ENCODE measurements at places on chromosomes 3 and 15.

- no peak for DNase-seq
These were observed 35.0 kb downstream of the LPP start for GRCh38 chr3:188188911-188189310.

GRCh38 chr3:49803465-49804140 is 542 bp downstream of the INKA1 start:
- no peak for DNase-seq

DNA sequence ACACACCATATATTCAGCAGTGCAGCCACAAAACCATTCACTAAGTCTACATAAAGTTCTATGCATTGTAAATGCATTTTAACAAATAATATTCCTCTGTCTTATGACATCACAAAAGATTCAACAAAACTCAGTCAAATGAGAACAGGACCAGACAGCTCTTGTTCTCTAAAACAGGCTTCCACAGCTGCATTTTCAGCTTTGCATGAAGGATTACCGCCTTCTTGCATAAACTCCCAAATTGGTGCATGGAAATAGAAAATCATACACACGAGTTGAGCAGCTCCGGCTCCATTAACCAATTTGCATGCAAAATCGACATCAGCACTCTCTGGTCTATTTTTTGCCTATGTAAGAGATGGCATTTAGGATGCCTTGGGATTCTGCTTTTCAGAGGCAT is 66.4 kb downstream of the RFTN1 start:
- DNase-seq = no peak

DNA sequence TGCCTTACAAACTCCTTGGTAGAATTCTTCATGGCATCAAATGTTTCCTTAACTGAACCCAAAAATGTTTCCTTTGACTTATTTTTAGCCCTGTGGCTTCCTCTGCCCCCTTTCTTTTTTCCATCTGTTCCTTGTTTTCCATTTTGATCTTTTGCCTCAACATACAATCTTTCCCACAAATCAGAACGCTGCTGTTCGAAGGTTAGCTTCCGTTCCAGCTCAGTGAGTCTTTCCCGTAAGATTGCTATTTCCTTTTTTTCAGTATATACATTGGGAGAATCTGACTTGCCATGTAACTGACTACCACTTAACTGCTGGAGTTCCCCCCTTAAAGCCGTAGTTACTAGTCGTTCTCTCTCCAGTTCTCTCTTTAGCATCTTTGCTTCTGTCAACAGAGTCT is 41.2 kb downstream of the PIGB start:
- no peak for DNase-seq

GRCh38 chr15:65981837-65982626 is 112.7 kb downstream of the RAB11A start:
- DNase-seq = peak; percentile 46

DNA sequence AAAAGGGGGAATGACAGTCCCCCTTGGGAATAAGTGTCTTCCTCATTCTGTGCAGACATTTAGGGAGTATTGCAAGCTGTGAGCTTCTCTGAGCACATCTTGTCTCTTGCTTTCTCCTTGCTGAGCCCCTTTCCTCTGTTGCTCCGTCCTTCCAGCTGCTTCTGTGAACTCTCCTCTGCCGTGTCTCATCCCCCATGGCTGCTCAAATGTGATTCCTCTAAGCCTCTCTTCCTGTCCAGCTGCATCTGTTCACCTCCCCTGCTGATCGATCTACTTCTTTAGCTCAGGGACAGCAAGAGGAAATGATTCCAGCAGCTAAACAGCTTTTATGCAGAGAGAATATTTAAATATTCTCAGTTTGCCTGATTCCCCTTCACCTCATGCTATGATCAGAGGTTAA is 328.0 kb upstream of the DNAJC19 start:
- no peak for DNase-seq

DNA sequence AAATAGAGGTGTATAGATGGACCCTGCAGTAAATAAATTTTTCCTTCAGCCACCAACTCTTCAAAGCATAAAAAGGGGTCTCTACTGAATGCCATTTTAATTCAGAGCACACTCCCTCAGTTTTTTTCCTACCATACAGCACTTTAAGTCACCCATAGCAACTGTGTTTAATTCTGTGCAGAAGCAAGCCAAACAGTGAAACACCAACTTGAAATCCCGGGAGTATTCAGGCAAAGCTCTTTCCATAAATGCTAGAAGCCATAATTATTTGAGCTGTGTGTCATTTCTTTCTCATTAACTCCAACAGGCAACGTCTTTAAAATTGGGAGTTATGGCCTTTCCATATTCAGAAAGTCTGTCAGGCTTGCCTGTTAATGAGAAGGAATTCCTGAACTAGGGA is 562.1 kb downstream of the GRM7 start:
- DNase-seq = no peak

DNA sequence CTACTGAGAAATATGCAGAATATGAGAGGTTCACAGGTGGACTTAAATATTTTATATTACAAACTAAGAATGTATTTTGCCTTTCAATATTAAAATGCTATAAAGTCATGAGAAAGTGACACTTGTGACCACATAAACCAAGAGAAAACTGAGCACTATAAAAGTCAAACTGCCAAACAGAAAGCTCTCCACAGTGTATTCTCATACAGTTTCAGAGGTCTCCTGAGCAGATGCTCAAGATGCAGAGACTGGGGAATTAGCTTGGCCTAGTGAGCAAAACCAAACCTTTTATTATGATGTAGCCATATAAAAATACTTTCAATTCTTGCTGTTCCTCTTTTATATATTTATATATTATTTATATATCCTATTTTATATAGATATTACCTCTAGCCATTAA is 227.8 kb downstream of the TBC1D5 start:
- DNase-seq = no peak

GRCh38 chr3:30286007-30286669 is 320.3 kb upstream of the TGFBR2 start:
- DNase-seq = no peak

- DNase-seq = peak; percentile 24
These were observed 15.6 kb downstream of the SMAD3 start for GRCh38 chr15:67080900-67081431.

- DNase-seq = no peak
These were observed 315.0 kb upstream of the NR2E3 start for GRCh38 chr15:71495398-71495780.

DNA sequence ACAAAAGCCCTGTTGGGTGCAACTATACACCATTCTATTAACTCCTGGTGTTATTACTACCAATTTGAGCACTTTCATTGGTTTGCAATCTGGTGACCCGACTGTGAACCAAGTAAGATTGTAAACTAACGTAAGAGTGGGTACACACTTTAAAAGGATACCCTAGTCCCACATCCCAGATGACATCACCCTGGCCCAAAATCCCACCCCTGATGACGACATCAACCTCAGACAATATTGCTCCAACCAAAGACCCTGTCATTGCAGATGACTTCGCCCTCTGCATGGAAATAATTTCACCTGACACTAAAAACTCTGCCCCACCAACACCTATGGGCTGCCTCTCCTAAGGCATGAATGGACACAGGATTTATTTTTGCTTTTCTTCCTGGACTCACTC is 25.6 kb upstream of the MKRN3 start:
- no peak for DNase-seq

DNA sequence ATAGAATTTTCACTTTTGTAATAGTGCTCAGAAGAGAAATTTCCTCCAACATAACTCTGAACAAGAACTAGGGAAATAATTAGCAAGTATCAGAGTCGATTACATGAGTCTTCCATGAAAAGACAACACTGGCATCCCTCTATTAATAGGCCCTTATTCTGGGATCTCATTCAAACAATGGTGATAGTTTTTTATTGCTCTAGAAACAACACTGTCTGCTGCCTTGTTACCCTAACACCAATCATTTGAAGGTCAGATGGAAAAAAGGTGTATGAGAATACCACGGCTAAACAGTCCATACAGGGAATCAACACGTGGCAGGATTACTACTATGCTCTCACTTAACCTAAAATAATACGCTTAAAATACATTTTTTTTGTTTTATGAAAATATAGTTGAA is 35.9 kb downstream of the GNB4 start:
- DNase-seq = no peak

DNA sequence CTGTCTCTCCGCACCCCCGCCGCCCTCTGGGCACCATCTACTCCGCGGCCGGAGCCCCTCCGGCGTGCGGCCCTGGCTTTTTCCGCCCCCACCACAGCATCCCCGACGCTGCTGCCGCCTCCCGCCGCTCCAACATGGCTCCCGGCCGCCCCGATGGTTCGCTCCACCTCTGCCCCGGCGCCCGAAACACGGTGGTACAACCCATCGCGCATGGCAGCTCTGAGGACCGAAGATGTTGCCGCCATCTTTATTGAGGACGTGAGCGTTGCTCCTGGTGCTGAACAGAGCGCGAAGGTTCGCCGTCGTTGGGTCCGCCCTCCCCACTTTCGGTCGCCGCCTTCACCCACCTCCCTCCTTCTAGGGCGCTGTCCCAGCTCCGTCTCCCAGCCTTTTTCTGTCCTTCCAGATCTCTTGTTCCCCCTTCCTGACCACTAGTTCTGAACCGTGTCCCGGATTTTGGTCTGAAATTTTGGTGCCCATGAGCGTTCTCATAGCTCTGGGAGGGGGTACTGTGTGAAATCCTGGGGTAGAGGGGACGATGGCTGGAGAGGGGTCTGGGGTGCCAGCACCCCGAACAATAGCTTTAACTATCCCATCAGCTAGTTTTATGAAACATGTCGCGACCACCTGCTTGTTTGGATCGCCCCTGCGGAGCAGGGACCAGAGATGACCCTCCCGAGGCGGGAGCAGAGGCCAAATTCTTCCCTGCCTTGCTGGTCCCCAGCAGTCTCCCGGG is at the start of gene CELSR3:
TSS of gene CELSR3 (minus strand) at position 134 of the 736 bp plus-strand sequence. CDS start 252 bp downstream, outside the sequence.
- no peak for DNase-seq

DNA sequence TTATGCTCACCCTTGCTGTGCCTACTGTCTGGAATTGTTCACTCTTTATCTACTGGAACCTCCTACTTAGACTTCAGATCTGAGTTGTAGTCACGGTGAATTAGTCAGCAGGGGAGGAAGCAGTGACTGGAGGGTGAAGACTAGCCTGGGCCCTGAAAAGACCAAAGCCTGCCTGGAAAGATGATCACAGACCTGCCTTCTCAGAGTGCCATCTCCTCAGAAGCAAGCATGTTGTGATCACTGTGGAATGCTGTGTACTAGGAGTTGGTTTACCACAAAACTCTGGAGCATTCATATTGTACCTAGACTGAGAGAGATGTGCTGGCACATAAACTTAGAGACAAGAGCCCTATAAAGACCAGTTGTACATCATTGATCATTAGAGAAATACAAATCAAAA is 100.7 kb upstream of the SCN10A start:
- DNase-seq = no peak

- no peak for DNase-seq
These were observed 979 bp upstream of the ZNF621 start for GRCh38 chr3:40523781-40524180.

DNA sequence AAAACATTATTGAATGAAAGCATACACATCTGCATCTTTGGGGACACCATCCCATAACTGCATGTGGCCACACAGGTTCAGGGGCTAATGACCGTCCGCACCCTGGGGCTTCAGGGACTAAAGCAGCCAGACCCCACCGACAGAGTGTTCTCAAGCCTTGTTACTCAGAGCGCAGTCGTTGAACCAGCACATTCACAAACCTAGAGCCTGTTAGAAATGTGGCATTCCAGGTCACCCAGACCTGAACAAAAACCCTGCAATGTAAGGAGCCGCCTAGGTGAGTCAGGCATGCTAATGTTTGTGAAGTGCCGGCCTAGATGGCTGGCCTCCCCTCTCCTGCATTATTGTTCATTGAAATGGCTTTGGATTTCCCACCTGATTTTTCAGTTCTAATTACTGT is 52.3 kb upstream of the HACD2 start:
- no peak for DNase-seq

- no peak for DNase-seq
These were observed 358.0 kb upstream of the TGFBR2 start for GRCh38 chr3:30248423-30248822.

GRCh38 chr3:9213019-9213634 is 36.3 kb downstream of the SRGAP3 start:
- DNase-seq = no peak

DNA sequence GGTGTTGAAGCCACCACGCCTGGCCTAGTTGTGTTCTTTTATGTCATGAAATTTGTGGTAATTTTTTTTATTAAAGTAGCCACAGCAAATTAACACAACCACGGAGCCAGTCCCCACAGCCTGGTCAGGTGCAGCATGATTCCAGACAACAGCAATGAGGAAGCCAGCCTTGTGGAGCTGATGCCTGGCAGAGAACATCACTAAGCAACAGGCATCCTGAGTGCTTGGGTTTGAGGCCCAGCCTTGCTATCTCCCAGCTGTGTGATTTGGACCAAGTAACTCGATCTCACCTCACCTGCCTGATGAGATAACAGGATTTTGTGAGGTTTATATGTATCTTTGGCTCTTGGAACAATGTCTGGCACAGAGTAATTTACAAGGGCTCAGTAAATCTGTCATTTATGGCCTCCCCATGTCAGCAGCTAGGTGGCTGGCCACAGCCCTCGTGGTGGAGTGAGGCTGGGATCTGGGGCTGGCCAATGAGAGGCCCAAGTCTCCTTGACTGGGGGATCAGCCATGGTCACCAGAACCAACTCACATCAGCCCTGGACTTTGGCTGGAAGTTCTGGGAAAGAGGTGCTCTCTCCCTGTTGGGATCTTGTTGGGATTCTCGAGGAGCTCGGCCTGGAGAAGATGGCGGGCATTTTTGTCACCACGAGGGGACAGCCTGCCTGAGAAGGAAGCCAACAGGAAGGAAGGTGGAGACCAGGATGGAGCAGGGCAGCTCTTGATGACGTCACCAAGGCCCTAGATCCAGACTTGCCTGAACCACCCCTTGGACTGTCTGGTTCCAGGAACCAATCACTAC is 22.8 kb upstream of the FLNB start:
- DNase-seq = no peak

DNA sequence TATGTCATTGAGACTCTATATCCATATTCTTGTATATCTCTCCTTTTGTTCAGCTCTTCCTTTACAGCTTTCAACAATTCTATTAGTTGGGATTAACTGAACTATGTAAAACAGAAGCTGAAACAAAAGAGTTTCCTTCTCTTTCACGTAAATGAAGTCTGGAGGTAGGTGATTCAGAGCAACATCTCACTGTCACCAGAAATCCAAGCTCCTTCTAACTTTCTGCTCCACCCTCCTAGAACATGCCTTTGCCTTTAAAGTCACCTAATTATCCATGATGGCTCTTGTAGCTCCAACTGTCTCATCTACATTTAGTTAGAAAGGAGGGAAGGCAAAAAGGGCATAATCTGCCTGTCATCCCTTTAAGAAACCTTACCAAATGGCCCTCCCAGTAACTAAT is 458.2 kb upstream of the MDFIC2 start:
- no peak for DNase-seq

DNA sequence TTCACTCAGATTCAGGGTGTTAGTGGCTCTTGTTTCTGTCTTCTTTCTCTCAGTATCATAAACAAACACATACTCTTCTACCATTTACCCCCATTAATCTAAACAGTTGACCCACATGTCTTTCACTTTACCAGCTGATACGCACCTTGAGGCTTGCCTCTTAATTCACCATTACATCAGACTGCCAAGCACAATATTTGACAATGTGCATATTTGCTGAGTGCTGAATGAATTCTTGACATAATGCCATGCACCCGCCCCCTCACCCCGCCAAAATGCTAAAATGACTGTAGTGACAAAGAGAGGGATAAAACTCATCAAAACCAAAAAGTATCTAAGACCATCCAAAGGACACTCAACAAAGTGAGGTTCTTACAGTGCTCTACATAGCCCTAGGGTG is 57.4 kb downstream of the NGLY1 start:
- no peak for DNase-seq

- DNase-seq = no peak
These were observed 13.4 kb upstream of the NR2F2 start for GRCh38 chr15:96316953-96317629.

Data from stimulated activated CD8-positive, alpha-beta memory T cell treated with anti-CD3 and anti-CD28 coated beads, Interleukin-4, amount 100 ng/mL, for 4 hours (primary cell).